ENCODE measurements at places on chromosomes 16 and 17. TPM values are rescaled to one million over a fixed set of nuclear protein-coding genes. Genes with fewer than 3 reads are reported as not detected.

CD68 gene
- not detected for total RNA-seq

AANAT gene
- 1.3 TPM for total RNA-seq

GPR179 gene
- 0.03 TPM for total RNA-seq

STAT3 gene
- 78.0 TPM for total RNA-seq

JPH3 gene
- 38.3 TPM for total RNA-seq

SLC47A1 gene
- total RNA-seq = 1.9 TPM

OR2C1 gene
- total RNA-seq = not detected

C1QL1 gene
- 14.4 TPM for total RNA-seq

KCNJ12 gene
- 0.97 TPM for total RNA-seq

CDRT15L2 gene
- total RNA-seq = not detected

- no peak for DNase-seq
Measured at GRCh38 chr16:71670537-71670936, 44.6 kb downstream of the MARVELD3 start.

GRCh38 chr17:55416000-55416399 lies 5.6 kb downstream of the MMD start:
- no peak for DNase-seq

GRCh38 chr17:72501404-72502370 lies 380.9 kb downstream of the SOX9 start:
- DNase-seq = peak; percentile 52

DNA sequence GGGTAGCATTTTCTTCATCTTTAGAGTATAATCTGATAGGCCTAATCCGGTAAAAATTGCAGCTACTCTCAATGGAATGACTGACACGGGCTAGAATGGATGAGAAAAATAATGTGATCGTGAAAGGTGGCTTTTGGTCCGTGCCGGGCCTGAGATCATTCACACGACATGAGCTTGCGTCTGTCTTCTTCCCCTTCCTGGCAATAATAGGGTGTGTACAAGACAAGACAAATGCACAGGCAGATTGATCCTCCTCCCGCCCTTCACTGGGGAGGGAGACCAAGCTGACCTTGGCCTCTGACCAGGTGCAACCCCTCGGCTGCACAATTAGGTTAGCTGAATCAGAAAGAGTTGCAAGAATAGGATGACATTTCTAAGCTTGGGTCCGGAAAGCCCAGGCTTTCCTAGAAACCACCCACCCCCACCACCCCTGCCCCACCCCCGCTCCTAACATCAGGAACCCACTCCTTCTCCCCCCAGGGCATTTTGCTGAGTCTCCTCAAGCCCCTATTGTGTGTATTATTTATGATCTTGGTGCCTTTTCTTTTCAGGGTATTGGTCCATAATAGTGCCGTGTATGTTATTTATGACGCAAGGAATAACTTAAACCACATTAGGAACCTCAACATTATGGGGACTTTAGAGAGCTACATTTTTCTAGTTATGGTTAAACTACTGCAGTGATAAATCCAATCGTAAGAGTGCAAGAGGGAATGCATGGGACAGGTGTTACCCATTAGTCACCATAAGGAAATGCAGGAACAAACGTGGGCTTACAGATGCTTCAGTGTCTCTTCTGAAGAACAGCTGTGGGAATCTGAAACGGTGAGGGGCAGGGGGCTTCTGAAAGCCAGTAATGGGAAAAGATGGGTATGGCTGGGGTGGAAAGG lies 540.1 kb upstream of the PSMD7 start:
- no peak for DNase-seq

GRCh38 chr16:72987480-72987901 lies 60.4 kb downstream of the ZFHX3 start:
- no peak for DNase-seq

DNA sequence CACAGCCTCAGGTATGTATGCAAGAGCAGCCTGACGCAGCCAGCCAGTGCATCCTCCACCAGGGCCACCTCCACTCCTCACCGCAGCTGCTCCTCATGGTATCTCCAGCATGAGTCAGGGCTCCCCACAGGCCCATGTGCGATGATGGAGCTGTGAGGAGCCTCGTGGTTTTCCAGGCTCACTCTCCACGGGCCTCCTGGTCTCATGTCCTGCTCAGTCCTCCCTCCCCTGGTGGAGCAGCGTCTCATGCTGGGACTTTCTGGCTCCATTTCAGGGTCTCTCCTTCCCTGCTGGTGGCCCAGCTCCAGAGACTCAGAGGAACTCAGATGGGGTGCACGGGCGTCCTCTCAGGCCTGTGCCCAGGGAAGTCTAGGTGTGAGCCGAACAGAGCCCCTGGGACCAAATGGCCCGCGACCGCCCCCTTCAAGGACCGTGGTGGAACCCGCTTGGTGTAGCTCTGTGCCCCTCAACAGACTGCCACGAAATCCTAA lies 70.4 kb downstream of the METRNL start:
- DNase-seq = no peak

DNA sequence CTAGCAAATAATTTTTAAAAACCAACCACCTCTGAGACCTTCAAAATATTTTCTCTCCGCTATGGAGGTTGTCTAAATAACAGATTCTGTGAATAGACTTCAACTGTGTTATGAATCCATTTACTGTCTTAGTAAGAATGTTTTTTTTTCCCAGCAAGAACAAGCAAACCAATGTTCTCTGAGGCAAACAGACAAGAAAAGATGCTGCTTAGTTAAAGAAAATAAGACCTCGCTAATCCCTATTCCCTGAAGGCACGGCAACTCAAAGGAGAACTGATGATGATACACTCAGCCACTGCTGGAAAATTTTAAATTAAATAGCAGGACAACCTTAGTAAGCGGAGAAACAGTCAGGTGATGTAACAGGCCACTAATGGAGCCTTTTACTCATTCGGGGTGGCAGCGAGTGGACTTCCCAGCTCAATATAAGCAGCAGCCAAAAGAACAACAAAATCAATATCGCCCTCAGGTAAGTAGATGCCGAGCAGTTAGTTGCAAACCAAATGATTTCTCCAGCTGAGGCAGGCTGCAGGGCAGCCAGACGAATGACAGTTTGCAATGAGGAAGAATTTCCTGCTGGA lies 81.8 kb downstream of the CPPED1 start:
- no peak for DNase-seq

- no peak for DNase-seq
Measured at GRCh38 chr17:6120351-6120750, 50.2 kb downstream of the WSCD1 start.

- no peak for DNase-seq
Measured at GRCh38 chr16:87723226-87723623, 42.6 kb downstream of the KLHDC4 start.

Data from GM23338 (cell line).